Frontal cortex (tissue), 4 donors: ENCODE measurements at places on chromosomes 2 and 18. TPM values are rescaled to one million over a fixed set of nuclear protein-coding genes. Genes with fewer than 3 reads are reported as not detected.

GRCh38 chr2:112301171-112301584, 25.8 kb downstream of the ZC3H6 start:
- no peak for DNase-seq

GRCh38 chr2:238925281-238925680, 77.4 kb downstream of the TWIST2 start:
- no peak for DNase-seq

DNA sequence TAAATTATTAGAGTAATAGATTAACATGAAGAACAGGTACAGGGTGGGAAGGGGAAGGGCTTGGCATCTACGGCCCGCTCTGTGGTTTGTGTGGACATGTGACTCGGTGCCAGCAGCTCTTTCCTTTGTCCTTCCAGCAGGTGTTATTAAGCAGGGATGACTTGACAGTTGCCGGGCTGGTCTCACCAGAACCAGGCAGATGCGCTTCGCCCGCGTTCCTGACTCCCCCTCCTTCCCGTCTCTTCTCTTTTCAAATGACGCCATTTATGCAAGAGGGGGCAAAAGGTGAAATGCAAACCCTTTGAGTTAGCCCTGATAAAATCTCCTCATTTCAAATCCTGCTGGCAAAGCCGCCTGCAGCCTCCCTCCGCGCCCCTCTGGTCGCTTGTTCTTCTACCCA, 38.9 kb upstream of the MGAT4A start:
- no peak for DNase-seq

DNA sequence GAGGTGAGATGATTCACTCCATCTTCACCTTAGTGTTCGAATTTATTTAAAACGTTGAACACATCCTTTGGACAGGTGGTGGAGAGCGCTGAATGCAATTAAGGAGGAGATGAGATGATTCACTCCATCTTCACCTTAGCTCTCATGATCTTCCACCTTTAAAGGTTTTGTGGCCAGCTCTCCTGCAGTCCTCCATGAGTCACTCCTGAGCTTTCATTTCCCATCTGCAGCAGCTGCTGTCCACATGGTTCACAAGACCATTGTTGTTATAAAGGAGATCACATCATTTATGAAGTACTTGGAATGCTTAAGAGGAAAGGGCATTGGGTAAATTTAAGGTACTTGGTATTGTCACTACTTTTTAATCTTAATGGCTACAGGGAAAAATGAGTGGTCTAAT, 298.5 kb downstream of the PAX3 start:
- DNase-seq = no peak

DNA sequence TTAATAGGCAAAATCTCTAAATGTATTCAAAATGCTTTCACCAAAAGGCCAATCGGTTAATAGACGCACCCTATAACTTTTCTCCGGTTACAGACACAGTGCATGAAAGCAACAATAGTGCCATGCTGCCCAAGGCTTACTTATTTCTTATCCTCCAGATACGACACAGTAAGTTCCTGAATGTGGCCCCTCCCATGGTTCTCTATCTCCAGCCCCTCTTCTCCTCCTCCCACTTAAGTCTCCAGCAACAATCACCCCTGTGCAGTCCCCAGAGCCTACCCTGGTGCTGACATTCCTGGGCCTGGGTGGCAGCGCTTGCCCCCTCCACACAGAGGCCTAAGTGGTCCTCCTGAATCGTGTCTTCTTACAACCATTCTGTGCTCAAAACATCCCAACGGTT, 3.6 kb downstream of the KIDINS220 start:
- DNase-seq = no peak

DNA sequence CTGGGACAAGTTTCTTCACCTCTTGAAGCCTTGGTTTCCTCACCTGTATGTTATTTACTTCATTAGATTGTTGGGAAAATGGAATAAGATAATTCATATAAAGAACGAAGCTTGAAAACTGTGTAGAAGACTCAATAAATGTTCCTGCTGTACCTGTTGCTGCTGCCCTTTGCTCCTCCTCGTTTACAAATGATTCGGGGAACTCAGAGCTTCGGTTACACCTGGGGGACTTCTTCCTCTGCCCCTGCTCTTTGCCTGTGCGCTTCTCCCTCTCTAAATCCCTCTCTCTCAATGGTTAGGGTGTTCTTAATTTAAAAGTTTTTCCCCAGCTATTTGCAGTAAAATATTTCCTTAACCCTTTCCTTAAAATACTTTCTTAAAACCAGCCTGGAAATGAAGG, 3.3 kb upstream of the RMDN2 start:
- DNase-seq = no peak

DNA sequence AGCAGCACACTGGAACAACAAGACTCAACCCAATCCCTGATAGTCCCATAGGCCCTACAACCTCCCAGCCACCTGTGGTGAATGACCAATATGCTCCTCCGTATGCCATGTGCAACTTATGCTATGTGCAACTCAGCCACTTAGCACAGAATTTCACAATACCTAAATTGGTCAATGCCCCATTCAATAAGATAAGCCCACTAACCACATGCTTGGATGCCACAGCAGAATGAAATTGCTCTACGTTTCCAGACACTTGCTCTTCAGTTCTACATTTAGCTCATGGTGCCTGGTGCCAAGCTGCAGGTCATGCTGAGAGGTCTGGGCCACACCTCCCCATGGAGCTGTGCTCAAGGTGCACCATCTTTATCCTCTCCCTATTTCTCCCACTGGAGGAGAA, 159.8 kb downstream of the EN1 start:
- DNase-seq = no peak

GRCh38 chr2:237625216-237625705, 2.1 kb upstream of the LRRFIP1 start:
- no peak for DNase-seq

DNA sequence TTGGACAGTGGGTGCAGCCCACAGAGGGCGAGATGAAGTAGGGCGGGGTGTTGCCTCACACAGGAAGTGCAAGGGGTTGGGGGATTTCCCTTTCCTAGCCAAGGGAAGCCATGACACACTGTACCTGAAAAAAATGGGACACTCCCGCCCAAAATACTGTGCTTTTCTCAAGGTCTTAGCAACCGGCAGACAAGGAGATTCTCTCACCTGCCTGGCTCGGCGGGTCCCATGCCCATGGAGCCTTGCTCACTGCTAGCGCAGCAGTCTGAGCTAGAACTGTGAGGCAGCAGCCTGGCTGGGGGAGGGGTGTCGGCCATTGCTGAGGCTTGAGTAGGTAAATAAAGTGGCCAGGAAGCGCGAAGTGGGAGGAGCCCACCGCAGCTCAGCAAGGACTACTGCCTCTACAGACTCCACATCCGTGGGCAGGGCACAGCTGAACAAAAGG, 244.7 kb downstream of the NBAS start:
- DNase-seq = no peak

DNA sequence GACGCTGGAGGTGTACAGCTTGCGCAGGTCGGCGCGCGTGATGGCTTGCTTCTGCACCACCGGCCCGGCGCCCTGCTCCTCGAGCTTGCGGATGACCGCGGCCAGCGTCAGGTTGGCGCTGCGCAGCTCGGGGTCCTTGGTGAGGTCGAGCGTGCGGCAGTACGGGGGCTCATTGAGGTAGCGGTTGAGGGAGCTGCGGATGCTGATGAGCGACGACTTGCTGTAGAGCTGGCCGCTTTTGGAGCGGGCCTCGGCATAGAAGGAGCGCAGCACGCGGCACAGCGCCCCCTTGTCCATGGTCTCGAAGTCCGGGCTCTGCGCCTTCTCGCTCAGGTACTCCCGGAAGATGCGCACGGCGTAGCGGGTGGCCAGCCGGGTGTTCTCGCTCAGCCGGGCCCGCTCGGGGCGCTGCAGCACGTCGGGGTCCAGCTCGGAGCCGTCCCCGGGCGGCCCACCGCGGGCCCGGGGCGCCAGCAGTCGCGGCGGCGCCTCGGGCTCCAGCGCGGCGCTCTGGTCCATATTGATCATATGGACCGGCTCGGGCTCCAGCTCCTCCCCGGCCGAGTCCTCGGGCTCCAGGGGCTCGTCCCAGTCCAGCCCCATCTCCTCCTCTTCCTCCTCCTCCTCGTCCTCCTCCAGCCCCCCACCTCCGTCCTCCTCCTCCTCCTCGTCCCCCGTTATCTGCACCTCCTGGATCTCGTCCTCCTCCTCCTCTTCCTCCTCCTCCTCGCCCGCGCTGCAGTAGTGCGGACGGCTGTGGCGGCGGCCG, 523 bp downstream of the KCTD1 start:
- peak; percentile 77 for DNase-seq

DNA sequence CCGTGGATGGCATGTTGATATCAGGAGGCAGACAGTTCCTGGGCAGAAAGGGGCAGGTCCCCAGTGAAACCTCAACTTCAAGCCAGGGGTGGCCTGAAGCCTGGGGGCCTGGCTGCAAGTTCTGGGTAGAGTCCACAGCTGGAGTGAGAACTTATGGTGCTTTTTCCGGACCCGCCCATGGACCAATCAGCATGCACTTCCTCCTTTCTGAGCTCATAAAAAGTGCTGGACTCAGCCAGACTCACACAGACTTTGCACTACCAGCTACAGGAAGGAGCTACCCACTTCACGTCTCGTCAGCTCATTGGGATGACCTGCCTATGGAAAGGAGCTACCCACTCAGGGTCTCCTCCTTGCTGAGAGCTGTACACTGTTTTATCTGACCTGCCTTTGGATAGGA, 183.1 kb upstream of the MC4R start:
- no peak for DNase-seq

GRCh38 chr2:233829193-233830110, 24.9 kb downstream of the HJURP start:
- no peak for DNase-seq

- DNase-seq = no peak
These were observed 37.5 kb upstream of the HDAC4 start for GRCh38 chr2:239438368-239438767.

GRCh38 chr18:62452280-62452831, 70.5 kb upstream of the ZCCHC2 start:
- no peak for DNase-seq

DNA sequence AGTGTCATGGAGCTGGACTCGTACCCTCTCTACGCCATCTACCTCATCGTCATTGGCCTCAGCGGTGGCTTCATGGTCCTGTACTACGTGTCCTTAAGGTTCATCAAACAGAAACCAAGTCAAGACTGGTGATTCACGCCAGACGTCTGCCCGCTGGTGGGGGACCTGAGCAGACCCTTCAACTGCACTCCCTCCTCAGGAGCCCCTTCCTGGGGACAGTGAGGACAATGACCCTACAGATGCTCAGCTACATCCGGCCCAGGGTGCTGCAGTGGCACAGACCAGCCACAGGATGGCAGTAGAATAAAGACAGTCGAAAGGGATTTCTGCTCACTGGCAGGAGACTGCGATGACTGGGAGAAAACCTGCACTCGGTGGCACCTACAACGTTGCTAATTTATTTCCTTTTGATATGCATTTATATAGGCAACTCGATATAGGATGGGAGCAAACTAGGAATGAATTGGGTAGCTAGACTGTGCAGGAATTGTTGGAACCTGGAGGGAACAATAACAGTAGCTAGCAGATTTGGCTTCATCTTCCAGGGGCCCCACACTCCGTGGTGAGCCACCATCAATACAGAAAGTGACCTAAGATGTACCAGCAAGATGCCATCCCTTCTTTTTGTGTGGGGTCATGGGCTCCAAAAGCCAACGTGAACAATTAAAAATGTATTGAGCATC, 39.2 kb downstream of the ABCG8 start:
- peak; percentile 27 for DNase-seq

DNA sequence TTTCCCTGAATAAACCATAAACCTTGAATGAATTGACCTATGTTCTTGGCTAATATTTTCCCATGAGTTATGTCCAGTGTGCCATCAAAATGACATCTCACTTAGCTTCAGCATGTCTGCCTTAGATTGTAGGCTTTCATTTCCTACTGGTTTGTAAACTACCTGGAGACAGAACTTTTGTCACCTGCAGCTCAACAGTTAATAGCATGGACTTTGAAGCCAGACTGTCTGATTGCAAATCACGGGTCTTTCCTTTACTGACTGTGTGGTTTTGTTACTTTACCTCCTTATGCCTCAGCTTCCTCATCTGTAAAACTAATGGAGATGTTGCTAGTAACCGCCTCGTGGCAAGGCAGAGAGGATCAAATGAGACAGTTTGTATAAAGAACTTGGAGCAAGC, 187.1 kb downstream of the SUCLG1 start:
- no peak for DNase-seq

DNA sequence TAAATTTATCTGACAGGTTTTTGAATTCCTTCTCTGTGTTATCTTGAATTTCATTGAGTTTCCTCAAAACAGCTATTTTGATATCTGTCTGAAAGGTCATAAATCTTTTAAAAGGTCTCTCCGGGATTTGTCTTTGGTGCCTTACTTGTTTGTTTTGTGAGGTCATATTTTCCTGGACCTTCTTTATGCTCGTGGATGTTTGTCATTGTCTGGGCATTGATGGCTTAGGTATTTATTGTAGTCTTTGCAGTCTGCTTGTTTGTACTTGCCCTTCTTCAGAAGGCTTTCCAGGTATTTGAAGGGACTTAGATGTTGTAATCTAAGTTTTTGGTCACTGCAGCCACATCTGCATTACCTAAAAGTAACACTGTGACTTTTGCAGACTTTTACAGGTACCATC, 355.2 kb downstream of the PARD3B start:
- no peak for DNase-seq

- no peak for DNase-seq
These were observed 37.2 kb upstream of the PXDN start for GRCh38 chr2:1781291-1782080.

- DNase-seq = no peak
These were observed 1.4 kb upstream of the ACMSD start for GRCh38 chr2:134836986-134837385.

- DNase-seq = no peak
These were observed 94.7 kb upstream of the CWC22 start for GRCh38 chr2:180101846-180102245.

- DNase-seq = no peak
These were observed 39.2 kb upstream of the GNAL start for GRCh38 chr18:11649839-11650238.

GRCh38 chr2:173972636-173973035, 7.5 kb upstream of the SP3 start:
- DNase-seq = no peak

- no peak for DNase-seq
These were observed 21.7 kb upstream of the EFHD1 start for GRCh38 chr2:232611559-232612218.

The ITSN2 gene
- total RNA-seq = 25.3 TPM

The SDC1 gene
- total RNA-seq = 9.8 TPM

The SPTBN1 gene
- 449 TPM for total RNA-seq

The KATNAL2 gene
- 3.7 TPM for total RNA-seq

The CD8A gene
- 1.2 TPM for total RNA-seq

The PSMA8 gene
- not detected for total RNA-seq

The TRIB2 gene
- total RNA-seq = 82.7 TPM

The NT5C1B gene
- total RNA-seq = not detected

The SULT6B1 gene
- total RNA-seq = not detected

The GPR45 gene
- total RNA-seq = 0.82 TPM

The SERPINB11 gene
- total RNA-seq = not detected

The NEB gene
- total RNA-seq = 0.41 TPM

The EML4 gene
- 33.8 TPM for total RNA-seq

The EFEMP1 gene
- 7.3 TPM for total RNA-seq

The CCDC102B gene
- 12.2 TPM for total RNA-seq

The MC2R gene
- under 0.01 TPM for total RNA-seq

The PROM2 gene
- total RNA-seq = 0.82 TPM

The HMSD gene
- total RNA-seq = not detected
